ENCODE measurements at places on chromosomes 5 and 9.

- no peak for DNase-seq
These were observed 8.4 kb upstream of the ZNF354C start for GRCh38 chr5:179051784-179052183.

DNA sequence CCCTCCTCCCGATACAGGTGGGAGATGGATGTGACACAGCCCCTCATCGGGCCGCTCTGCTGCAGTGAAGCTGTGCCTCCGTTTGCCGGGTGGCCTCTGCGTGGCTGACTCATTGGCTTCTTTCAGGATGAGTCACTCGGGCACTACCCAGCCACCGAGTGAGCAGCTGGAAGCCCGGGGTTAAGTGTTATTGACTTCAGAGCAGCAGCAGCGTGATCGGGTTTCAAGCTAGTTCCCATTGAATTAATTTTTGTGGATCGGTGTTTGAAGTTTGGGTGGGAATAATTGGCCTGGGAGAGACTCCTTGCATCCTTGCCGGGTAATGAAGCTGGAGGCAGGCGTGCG lies 266.4 kb upstream of the IRX4 start:
- DNase-seq: no peak

- no peak for DNase-seq
These were observed 253.9 kb upstream of the RGMB start for GRCh38 chr5:98519571-98519970.

DNA sequence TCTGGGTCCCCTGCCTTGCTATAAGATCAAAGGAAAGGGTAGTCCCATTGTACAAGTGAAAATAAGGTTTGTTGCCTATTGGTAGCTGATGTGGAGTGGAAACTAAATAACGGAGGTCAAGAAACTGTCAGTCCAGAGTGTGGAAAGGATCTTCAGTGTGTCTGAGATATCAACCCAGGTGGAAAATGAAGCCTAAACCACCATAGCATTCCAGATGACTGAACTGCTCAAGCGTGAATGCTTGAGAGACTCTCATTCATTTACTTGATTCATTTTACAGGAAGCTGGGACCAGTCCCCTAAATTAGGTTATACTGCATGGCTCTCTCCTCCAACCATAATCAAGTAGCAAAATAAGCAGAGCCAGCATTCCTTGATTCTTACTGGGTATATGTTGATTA lies 116.0 kb upstream of the SLC28A3 start:
- DNase-seq: no peak

DNA sequence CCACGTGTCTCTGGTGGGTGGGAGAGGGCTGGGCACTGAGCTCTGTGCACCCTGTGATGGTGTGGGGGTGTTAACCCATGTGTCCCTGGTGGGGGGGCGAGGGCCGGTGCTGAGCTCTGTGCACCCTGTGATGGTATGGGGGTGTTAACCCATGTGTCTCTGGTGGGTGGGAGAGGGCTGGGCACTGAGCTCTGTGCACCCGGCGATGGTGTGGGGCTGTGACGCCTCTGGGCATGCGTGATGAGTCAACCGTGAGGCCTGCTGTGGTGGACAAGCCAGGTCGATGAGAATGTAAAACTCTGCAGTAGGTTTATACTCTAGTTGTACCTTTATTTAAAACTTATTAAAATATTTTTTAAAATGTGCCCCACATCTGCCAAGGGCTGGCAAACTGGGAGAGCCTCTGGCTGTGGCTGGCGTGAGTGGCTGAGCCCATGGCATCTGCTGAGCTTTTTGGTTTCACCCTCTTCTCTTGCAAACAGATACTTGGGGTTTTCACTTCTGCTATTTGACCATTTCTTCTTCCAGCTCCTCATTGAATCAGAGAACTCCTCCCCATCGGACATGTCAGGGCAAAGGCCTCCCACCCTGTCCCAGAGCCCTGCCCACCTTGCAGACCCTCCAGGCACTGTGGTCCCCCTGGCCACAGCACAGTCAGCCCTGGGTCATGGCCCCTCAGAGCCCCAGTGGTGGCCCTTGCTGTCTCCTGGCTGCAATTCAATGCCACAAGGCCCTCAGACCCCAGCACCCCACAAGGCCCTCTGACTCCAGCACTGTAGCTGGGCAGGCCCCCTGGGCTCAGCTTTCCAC lies 18.5 kb upstream of the EXOC3 start:
- DNase-seq: no peak

DNA sequence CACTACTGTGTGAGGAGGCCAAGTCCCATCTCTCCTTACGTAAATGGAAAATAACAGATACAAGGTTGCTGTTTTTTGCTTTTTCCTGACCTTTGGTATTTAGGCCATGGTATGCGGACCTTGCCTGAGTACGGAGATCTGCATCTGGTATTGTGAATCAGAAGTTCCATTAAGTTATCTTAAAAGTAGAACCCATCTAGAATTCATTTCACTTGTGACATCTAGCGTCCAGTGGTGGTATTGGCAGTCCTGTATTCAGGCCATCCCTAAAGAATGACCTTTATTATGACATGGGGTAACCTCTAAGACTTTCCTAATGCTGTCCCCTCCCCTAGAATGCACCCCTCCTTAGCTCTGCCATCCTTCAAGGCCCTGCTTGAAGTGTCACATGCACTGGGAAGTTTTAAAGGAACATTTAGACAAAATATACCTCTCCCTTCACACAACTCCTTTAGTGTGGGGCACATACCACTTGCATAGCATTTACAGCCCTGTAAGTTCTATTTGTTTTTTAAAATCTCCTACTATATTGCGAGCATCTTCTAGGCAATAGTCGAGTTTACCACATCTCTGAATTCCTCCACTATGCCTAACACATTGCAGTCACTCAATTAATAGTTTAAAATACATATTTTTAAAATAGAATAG lies 1.9 kb upstream of the SPDL1 start:
- DNase-seq: peak; percentile 55

GRCh38 chr5:116944183-116944582 lies 369.6 kb upstream of the SEMA6A start:
- DNase-seq: no peak

- no peak for DNase-seq
These were observed 1.2 kb downstream of the COQ4 start for GRCh38 chr9:128323791-128324190.

DNA sequence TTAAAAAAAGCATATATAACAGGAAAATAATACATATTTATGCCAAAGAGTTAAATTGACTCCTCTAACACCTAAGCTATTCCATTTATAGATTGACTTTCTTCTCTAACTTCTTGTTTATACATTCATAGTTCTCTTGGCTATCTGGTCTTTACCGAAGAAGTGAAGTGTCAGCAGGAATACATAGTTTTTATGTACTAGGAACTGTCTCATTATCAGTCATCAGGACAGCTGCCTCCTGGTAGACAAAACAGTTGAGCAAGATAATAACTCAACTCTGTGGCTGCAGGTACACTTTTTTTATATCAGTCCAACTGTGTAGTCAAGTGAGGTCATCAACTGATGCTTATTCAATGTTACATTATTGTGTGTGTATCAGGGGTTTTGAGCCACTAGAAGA lies 1436.0 kb upstream of the NUDT12 start:
- no peak for DNase-seq

DNA sequence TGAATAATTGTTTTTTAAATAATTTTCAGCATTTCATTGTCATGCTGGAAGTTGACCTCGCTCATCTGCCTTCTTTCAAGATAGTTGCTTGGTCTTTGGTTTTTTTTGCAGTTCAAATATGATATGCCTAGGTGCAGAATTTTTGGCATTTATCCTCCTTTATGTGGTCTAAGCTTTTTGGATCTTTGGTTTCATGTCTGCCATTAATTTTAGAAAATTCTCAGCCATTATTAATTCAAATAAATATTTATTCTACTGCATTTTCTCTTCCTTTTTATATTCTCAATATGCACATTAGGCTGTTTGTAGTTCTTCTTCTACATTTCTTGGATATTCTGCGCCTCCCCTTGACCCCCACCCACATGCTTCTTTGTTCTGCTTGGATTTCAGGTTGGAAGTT lies 63.6 kb downstream of the PHF2 start:
- no peak for DNase-seq

DNA sequence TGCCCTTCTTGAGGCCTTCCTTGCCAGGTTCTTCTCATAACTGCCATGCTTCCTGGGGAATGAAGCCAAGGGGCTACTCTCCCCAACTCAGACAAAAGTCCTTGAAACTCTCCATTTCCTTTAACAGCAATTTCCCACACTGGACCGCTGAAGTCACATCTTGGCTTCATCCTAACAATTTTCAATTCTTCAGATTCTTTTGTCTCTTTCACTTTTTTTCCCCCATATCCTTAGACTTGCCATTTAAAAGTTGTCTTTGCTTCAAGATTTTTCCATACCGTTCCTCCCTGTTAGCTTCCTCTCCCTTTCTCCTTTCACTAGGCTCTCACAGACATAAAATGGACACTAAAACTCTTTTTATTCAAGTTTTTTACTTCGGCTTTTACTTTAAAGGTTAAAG lies 93.1 kb upstream of the ITGA1 start:
- no peak for DNase-seq

DNA sequence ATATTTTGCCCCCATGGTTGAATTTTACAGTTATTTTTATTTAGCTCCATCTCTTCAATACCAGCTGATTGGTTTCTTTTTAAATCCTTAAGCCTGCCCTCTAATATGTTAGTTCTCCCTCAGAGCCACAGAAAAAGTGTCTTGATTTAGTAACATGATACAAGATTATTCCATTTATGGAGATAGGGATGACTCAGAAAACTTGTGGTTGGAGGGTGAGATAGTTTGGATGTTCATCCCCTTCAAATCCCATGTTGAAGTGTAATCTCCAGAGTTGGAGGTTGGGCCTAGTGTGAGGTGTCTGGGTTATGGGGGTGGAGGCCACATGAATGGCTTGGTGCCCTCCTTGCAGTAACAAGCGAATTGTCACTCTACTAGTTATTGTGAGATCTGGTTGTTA lies 115.7 kb downstream of the FBXO38 start:
- DNase-seq: no peak

GRCh38 chr5:1437876-1438559 lies 7.2 kb downstream of the SLC6A3 start:
- no peak for DNase-seq

Data from stimulated activated CD4-positive, alpha-beta T cell treated with anti-CD3 and anti-CD28 coated beads, Interleukin-4, amount 100 ng/mL, for 1 hour (primary cell).